ENCODE measurements at places on chromosomes 2 and 18.

DNA sequence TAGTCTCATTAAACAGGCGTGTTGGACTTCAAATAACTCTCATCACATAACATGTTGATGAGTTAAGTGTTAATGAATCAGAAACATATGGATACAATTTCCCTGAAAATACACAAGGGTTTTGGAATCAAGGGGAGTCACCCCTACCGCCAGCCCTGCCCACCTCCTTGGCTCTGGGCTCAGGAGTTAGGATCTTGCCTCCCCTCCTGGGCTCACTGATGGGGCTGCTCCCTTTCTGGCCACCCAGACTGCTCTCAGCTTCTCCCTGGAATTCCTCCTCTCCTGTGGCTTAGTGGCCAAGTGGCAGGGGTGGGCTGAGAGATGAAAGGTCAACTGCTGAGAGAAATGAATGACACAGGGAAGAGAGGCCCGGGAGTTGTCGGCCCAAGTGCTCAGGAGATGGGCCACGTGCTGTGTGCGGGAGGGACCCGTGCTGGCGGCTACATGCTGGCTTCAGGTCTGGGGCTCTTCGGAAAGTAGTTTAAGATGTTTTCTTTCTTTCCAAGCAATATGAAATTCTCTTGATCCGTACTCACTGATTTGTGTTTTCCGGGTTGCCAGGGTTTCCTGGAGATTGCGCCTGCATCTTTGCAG is 55.8 kb upstream of the TNP1 start:
- no peak for DNase-seq

- no peak for DNase-seq
Observed at GRCh38 chr2:214127170-214127569, 283.7 kb upstream of the VWC2L start.

DNA sequence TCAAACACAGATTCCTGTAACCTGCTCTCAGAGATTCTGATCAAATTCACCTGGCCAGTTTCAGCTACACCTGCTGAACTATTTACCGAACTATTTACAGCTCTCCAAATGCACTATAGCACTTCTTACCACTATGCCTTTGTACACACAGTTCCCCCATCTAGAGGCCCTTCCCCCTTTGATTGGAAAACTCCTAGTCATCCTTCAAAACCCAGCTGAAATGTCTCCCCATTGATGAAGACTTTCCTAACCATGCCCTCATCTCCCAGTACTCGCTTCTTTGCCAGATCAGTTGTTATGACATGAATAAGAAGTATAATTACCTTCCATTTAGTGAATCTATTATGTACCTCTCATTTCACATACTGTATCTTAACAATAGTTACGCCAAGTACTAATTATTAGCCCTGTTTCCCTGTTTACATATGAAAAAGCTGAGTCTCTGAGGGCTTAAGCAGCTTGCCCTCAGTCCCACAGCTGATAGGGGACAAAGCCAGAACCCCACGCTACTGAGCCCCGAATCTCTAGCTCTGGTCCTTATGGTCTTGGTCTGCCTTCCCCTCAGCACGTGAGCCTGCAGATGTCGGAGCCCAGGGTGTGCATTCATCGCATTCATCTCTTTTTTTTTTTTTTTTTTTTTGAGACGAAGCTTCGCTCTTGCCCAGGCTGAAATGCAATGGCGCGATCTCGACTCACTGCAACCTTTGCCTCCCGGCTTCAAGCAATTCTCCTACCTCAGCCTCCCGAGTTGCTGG is 64.7 kb upstream of the ASAP2 start:
- no peak for DNase-seq

GRCh38 chr2:238561230-238561629 is 134.5 kb downstream of the ASB1 start:
- DNase-seq, result no peak

DNA sequence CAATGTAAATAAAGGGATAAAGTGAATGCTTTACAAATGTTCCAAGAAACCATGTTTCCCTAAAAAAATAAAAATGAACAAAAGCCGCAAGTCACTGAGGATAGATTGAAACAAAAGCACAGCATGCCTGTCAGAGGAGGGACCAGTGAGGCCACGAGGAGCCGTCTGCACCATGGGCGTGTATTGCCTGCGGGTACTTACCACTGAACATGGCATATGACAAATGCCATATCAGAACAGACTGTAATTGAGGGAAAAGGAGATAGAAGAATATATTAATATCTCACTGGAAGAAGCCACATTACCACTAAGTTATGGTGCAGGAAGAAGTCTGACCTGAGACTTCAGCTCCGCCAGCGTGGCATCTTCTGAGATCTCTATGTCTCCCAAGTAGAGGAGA is 75.8 kb downstream of the USP40 start:
- DNase-seq, result no peak

GRCh38 chr18:47345291-47345690 is 93.8 kb upstream of the SKOR2 start:
- DNase-seq, result no peak

GRCh38 chr2:52558265-52558664 is 1209.3 kb upstream of the CHAC2 start:
- no peak for DNase-seq

DNA sequence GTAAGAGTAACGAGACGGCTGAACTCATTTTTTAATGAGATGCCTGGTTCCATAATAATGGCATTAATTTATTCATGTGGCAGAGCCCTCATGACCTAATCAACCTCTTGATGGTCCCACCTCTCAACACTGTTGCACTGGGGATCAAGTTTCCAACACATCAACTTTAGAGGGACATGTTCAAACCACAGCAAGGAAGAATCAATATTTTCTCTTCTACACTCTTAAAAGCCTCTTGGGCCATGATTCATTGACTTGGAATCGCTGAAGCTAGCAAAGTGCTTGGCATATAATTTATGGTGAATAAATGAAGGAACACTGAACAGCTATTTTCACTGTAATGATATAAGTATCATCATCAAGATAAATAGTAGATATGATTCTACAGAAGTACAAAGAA is 333.0 kb downstream of the TNS1 start:
- no peak for DNase-seq

DNA sequence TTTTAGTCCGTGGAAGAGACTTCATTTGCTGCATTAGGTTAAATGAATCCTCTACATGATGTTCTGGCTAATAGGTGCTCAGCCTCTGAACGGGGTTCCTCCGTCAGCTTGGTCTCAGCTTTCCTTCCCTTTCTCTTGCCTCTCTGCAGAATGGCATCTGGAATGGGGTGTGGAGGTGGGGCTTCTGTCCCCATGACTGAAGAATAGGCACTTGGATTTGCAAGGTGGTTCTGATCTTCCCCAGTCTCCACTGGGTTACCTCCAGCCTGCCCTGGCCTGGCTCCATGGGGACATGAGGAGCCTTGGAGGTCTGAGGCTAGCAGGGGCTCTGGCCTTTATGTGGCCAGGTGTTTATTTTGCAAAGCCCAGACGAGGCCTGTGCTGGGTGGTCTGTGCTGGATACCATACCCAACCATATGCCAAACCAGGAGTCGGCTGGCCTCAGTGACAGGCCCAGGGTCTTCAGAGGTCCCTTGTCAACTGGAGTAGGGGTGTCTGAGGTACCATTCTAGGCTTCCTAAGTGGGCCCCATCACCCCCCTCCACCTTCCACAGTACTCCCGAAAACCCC is 28.2 kb upstream of the LAPTM4A start:
- no peak for DNase-seq

DNA sequence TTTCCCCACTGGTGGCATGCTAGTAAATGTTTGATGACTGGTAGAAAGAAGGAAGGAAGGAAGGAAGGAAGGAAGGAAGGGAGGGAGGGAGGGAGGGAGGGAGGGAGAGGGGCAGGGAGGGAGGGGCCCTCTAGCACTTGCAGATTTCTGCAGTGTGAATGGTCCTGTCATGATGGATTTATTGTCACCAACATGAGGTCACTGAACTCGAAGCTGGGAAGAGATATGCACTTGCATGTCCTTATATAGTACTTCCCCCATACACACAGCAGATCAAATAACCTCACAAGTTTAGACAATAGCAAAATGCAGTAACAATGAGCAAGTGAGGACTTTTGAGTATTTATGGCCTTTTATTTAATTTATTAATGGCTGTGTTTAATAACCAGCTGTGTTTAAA is 44.5 kb upstream of the CXCR4 start:
- DNase-seq, result no peak

DNA sequence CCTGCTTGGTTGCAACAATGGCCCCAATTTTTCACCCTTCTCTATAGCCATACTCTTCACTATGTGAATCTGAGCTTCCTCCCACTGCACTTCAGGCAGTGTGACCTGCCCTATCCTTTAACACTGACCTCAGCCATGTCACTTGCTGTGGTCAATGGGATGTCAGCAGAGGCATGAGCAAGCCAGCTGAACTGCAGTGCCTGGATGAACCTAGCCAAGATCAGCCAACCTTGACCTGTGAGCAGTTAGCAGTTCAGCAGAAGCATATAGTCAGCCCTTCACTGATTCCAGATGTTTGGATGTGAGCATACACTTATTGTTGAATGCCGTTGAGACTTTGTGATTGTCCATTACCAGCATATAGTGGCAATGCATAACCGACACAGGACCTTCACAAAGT is 63.4 kb upstream of the BOD1L2 start:
- DNase-seq, result no peak

GRCh38 chr2:205785507-205786260 is 103.4 kb downstream of the NRP2 start:
- no peak for DNase-seq

- DNase-seq, result no peak
Observed at GRCh38 chr2:207746131-207746530, 23.6 kb downstream of the FZD5 start.

GRCh38 chr2:109663721-109664120 is 49.6 kb downstream of the SOWAHC start:
- no peak for DNase-seq

DNA sequence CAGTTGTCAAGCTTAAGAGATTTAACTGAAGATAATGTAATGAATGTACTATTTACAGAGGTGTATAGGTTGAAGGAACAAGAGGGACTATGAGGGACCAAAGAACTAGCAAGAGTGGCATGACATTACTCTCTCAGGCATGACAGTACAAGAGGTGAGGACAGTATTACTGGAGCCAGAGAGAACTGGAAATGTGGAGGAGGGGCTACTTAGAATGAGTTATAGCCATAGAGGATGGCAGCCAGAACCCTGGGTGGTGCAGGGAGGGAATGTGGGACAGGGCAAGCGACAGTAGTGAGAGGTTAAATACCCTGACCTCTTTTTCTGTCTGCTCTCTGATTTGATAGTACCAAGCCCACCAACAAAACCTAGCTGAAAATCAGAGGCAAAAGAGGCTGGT is 122.6 kb upstream of the UGP2 start:
- DNase-seq, result no peak

GRCh38 chr2:71925268-71926088 is 222.2 kb downstream of the CYP26B1 start:
- DNase-seq, result no peak

DNA sequence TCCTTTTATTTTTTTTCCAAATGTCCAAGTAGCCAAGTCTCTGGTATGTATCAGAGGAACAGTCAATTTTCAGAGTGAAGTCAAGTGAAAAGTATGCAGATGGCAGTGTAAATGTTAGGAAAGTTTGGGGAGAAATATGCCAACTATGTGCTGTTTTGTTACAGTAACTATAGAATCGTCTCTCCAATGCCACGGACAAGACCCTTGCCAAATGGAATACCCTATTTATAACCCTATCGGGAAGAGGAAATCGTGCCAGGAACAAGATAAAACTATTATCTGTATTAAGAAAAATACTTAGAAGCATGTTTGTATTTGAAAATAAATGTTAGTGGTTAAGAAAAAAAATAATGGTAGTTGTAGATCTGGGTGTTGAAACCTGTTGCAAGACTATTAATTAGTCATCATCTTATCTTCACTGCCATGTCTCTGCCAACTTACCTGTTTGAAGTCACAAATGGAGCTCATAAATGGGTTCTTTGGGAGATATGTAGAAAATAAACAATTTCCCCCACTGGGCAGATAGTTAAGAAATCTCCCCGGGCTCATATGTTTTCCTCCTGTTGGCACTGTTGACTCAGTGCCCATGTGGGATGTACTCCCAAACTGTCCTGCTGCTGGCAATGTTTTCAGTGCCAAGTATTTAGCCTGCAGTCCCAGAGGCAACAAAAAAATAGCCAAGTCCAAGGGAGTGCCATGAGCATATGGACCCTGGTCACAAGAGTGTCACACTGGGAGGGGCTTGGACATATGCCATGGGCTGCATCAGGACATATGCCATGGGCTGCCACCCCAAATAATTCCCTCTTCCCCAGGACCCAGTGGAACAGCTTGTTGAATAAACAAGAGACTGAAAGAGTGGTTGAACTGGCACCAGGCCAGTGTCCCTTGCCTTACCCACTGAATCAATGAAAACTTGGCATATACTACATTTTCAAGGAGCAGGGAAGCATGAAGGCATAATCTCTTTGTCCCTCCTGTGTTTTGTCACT is 366.9 kb downstream of the OSR1 start:
- DNase-seq, result no peak

DNA sequence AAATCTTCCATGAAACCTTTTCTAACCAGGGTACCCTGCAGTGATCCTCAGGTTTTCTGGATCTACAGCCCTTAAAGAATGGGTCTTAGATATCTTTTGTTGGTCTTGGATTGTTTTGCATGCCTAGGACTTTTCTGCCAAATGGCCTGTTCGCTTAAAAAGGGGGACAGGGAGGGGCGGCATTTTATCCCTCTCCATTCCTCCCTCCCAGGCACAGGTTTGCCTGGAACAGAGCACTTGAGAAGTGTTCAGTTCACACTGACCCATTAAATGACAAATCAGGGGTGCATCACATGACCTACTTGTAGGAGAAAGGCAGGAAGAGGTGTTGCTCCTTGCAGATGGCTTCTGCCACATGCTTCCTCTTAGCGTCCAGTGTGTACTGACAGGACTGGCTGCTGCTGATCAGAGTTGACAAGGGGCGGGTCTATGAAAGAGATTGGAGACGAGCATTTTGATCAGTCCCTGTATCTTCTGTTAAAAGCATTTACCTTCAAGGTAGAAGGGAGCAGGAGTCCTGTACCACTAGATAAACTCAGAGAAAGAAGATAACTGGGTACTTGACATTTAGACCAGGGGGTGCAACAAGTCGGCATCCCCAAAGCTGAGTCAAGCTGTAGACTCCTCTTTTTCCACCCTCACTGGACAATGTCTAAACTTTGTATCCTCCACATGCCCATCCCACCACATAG is 8.4 kb downstream of the APOB start:
- no peak for DNase-seq

- peak; percentile 3 for DNase-seq
Observed at GRCh38 chr18:63098018-63098981, 221.3 kb downstream of the BCL2 start.

- no peak for DNase-seq
Observed at GRCh38 chr18:48953104-48953706, 2.4 kb upstream of the SMAD7 start.

GRCh38 chr2:134323777-134324176 is 69.9 kb downstream of the MGAT5 start:
- DNase-seq, result no peak

DNA sequence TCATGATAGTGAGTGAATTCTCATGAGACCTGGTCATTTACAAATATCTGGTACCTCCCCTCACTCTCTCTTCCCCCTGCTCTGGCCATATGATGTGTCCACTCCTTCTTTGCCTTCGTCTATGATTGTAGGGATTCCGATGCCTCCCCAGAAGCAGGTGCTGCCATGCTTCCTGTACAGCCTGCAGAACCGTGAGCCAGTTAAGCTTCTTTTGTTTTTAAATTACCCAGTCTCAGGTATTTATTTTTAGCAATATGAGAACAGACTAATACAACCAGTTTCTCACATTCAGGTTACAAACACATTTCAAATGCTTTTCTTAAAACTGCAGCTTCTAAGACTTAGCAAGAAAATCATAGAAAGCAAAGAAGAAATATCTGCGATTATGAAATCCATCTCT is 321.2 kb upstream of the CDH7 start:
- no peak for DNase-seq
